CD8-positive, alpha-beta T cell (primary cell): ENCODE measurements at places on chromosomes 16 and 17.
A peak's percentile ranks its signal among the peaks of the same experiment; 100 is the strongest.

DNA sequence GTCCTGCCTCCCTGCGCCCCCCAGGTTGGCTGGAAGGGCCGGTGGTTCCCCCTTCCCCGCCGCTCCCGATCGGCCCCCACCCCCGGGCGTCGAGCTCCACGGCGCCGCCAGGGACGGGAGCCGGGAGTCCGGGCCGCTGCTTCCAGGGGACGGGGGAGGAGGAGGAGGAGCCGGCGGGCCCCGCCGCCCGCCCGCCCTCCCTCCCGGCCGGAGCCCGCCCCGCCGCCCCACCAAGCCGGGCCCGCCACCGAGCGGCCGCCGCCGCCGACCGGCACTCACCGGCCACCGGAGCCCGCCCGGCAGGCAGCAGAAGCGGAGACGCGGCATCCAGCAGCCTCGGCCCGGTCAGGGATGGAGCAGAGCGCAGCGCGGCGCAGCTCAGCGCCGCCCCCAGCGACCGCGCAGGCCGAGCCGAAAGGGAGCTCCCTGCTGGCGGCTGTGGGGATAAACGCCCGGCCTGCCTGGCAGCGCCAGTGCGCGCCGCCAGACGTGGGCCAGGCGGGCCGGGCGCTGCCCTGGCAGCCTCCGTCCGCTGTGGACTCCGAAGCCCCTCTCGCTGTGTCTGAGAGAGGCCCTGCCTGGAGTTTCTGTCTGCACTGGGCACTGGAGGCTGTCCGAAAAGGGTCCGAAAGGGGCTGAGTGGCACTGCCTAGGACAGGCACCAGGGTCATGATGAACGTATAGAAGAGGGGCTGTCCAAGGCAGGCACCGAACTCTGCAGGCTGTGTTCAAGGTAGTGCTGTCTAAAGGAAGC is at the start of gene MYO18A:
Gene MYO18A, minus strand, starts transcription at position 365 of the 754 bp plus-strand sequence. CDS start 13,458 bp downstream, outside the sequence.
- peak; percentile 73 for DNase-seq

DNA sequence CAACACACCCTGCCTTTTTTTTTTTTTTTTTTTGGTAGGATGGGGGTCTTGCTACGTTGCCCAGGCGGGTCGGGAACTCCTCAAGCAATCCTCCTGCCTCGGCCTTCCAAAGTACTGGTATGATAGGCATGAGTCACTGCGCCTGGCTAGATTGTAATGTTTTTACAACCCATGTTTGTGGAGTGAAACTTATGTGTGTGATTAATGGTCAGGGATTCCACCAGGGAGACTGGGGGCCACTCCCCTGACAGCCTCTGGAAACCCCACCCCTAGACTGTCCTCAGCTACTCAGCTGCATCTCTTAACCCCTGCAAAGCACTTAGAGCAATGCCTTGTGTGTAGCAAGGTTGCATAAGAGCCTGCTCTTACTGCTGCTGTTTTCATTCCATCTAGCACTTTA is 220.5 kb downstream of the PARN start:
- no peak for DNase-seq

- DNase-seq, result no peak
These were observed 101.9 kb downstream of the LITAF start for GRCh38 chr16:11484691-11485258.

DNA sequence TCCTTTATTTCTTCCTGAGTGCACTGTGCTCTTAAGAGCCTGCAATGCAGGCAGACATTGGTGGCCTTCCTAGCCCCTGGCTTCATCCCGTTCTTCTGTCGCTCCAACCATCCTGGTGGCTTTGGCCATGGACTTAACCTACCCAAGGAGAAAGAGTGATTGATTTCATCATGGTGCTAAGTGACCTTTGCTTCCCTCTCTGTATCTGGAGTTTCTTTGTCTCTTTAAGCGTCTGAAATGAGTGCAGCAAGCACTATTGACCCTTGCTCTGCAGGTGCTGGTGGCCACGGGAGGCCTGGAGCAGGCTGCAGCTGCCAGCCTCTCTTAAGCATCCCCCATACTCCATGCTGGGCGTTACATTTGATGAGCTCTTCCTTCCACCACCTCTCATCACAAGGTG is 60.5 kb downstream of the RAP1GAP2 start:
- DNase-seq, result no peak

DNA sequence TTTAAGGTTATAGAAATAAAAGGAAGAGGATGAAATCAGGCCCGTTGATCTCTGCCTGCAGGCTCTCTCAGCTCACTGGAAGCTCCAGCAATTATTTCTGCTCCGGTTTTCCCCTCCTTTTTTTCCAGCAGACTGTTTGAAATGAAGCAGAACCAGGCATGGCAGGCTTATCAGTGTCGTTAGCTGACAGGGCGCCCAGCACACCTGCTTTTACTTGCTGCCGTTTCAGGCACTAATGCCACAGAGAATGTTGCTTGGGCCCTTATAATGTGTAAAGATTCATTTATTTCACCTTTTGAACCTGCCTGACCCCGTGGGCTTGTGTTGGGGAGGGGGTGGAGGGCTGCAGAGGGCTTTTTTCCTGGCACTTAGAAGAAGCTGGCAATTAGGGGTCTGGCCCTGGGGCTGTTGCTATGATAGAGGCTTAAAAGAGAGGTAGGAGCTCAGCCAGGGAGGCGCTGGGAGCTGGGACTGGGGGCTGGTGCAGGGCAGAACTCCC is 108.1 kb downstream of the IRX3 start:
- no peak for DNase-seq

- peak; percentile 87 for DNase-seq
These were observed at the start of gene UNC13D for GRCh38 chr17:75843577-75844529. TSS of gene UNC13D (minus strand) at chr17:75844404. CDS start at chr17:75844337, 67 bp downstream.
